ENCODE measurements at places on chromosomes 3 and 15.

DNA sequence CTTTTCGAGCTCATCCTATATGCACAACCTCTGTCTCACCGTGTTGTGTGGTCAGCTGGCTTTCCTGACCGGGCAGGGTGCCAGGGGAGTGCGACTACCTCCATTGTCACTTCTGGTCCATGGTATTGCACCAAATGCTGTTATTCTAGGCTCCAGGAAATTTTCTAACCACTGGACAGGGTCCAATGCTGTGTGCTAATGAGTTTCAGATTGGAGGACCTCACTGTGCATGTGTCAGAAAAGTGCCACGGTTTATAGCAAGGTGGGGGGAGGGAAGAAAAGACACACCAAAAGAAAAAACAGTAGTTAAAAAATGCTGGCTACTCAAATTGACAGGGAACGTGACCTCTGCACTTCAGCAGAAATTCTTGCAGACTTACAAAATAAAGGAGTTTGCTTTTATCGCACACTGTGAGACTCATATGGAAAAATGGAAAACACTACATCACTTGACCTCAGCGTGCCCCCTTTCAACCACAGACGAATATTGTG is 480.1 kb downstream of the FOXP1 start:
- no peak for DNase-seq

DNA sequence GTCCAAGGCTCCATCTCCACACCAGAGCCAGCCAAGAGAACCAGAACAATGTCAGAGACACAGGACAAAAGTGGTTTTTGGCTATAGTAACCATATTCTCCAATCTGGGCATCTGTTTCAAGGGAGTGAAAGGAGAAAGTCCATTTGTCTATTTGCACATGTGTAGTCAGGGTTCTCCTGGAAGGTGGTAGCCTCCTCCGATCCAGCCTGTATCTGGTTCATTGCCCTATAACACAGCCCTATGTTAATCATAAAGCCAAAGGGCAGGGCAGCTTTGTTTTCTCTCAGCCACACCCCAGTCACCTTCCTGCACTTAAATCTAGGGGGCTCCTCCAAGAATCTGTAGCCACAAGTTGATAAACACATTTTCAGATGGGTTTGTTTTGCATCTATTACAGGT is 128.1 kb upstream of the ADPGK start:
- DNase-seq = no peak

DNA sequence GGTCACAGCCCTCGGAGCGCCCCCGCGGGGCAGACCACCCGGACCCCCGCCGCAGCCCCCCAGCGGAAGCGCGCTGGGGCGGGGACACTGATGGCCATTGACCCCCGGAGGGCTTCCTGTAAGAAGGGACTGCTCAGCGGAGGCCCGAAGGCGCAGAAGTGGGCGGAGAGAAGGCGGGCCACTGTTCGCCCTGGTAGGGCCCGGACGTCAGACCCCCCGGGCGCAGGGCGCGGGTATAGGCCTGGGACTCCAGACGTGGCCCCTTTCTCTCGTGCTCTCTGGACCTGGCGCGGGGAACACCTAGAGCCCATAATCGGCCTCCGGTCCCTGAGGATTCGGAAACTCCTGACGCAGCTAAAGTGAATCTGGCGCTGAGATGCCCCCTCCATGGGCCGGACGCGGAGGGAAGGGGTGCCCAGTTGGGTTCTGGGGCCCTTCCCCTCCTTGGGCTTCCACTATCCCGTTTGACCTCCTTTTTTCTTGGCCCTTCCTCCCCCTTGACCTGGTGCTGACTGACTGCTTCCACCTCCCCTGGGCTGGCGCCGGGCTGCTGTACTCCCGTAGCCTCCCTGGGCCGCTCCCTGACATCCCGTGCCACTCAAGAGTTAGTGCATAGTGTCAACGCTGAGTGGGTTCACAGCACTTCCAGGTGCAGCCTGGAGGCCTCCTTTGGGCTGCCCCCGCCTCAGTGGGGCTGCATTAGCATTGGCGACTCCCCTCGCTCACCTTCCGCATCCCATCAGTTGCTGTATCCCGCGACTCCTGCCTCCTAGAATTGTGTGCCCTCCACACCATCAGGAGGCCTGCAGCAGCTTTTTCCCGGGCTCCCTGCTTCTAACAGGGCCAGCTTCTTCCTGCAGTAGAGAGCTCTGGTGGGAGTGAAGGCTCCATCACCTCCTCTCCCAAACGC is 694 bp downstream of the ABTB1 start:
- no peak for DNase-seq

DNA sequence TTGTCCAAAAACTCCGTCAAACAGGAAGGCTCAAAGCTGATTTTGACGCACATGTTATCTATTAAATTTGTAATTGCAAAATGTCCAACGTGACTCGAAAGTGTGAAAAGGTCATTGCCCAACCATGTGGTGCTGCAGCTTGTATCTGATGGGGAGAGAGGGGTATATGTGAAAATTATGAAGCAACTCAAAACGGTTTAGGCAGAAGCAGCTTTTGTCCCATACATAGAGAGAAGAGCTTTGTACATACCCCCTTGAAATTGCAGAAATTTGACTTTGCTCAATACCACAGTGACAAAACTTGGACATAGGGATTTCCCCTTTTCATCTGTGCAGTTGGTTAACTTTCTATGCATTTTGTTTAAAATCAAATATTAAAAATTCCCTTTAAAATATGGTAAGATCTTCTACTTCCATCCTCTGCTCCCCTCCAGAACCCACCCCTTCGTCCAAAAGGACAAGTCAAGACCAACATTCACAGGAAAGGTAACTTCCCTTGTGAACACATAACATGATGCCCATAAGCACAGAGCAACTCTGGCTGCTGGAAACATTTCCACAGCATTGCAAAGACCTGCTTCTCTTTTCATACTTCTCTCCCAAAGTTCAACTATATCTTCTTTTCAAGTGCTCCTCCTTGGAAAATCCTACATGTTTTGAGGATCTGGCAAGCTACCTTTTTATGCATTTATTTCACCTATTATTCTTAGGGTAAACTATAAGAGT is 253.7 kb upstream of the THBS1 start:
- no peak for DNase-seq

DNA sequence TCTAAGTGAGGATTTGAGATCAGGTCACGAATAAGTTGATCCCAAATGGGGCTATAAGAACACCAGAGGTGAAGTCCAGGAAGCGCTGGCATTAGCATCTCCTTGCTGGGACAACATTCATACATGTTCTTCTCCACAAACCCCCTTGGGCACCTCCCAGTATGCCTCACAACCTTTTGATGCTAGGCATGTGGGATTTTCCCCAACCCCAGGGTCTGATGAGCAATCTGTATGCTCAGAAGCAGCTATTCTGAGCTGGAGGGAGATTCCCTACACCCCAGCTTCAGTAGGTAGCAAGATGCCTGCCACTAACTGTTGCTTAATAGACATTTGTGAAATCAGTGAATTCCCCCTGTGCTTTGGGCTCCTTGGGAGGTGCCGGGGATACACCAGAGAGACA is 32.2 kb downstream of the SLC6A11 start:
- DNase-seq = no peak

DNA sequence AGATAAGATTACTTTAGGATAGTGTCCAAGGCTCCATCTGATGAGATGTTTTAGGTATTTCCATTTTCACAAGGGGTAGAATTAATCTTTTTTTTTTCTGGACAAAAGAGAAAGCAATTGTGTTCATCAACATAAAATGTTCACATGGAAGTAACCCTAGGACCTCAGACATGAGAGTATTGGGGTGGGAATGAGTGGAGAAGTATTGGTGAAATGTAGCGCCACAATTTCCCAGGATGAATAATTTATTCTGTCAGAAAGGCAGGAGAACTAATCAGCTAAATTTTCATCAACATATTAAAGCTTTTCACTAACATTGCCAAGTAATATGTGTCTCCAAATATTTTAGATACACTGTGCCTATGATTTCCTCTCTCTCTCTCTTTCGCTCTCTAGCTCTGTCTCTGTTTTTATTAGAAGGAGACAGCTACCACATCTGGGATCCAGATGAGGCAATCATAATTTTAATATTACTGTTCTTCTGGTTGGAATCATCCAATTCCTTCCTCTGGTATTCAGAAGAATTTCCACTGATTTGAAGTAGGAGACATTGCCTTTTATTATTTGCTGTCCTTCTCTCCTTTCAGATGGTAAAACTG is 21.6 kb upstream of the ZNF280D start:
- DNase-seq = no peak
